ENCODE measurements at places on chromosomes 3 and 15. TPM values are rescaled to one million over a fixed set of nuclear protein-coding genes. Genes with fewer than 3 reads are reported as not detected.

DNA sequence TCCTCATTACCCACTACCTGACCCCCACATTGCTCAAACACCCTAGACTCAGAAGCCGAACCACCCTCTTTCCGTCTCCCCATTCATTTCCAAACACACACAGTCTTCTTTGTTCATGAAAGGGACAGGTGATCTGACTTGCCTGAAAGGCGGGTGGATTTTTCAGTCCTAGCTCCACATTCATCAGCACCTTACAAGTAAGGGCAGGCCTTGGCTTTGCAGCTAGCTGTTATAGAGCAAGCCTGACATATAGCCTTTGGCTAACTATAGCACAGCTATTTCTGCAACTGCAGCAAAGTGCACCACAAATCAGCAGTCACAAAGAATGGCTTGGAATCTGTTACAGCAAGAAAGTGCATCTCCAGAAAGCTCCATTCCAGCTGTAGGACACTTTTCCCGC lies 139.8 kb downstream of the XXYLT1 start:
- no peak for DNase-seq
- H3K4me1 ChIP-seq = peaks cover 14% of the 10 kb centered on the region
- peaks cover 2% of the 10 kb centered on the region for H3K36me3 ChIP-seq
- H3K27ac ChIP-seq = no peak overlapping the region
- no peak overlapping the region for H3K4me3 ChIP-seq

GRCh38 chr15:99644913-99645542 lies 79.2 kb downstream of the MEF2A start:
- H3K4me3 ChIP-seq = no peak overlapping the region
- no peak for DNase-seq
- peaks cover 6% of the 10 kb centered on the region for H3K4me1 ChIP-seq
- peaks cover 66% of the 10 kb centered on the region for H3K36me3 ChIP-seq
- no peaks in the 10 kb centered on the region for H3K27me3 ChIP-seq

- H3K27ac ChIP-seq = no peak overlapping the region
- DNase-seq = no peak
- peaks cover 5% of the 10 kb centered on the region for H3K27me3 ChIP-seq
Observed at GRCh38 chr3:139134678-139135372, 90.1 kb upstream of the PRR23C start.

DNA sequence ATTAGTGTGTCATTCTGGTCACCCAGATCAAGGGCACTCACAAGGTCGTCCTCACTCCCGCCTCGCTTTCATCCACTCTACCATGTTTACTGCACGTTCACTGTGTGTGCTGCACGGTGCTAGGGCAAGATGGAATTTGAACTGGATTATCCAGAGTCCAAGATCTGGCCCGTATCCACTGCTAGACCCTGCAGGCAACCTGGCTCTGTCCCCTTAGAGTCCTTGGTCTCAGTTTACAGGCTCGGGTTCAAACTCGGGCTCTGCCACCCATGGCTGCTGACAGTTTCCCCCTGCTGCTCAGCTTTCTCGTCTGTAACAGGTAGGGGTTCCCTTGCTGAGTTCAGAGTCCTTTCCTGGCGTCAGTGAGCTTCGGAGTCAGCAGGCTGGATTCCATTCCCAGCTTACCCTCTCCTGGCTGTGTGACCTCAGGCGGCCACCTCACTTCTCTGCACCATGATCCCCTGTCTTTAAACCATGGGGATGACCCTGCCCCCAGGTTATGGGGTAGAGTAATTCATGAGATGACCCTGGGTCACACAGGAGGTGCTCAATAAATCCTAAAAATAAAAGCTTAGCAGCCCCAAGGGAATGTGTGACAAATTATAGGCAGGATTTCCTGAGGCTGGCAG lies 79.6 kb upstream of the SLC6A6 start:
- H3K27me3 ChIP-seq = peaks cover 8% of the 10 kb centered on the region
- H3K36me3 ChIP-seq = peaks cover 1% of the 10 kb centered on the region
- H3K4me3 ChIP-seq = no peak overlapping the region
- DNase-seq = no peak
- no peak overlapping the region for H3K27ac ChIP-seq

DNA sequence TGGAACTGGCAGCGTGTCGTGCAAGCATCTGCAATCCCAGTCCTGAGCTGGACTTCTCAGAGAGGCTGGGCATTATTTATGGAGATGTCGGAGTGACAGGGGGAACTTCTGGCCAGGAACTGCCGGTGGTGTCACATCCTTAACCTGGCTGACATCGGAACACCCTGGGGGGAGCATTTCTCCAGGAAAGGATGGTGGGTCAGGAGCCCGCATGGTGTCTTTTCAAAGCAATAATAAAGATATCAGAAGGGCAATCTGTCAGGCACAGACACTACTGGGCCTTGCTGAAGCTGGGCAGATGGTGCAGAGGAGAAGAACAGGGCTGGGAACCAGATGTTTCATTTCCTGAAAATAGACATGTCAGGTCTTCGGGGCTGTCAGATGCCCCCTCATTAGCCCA lies 133.5 kb downstream of the WNT7A start:
- DNase-seq = no peak
- H3K4me3 ChIP-seq = no peak overlapping the region
- H3K36me3 ChIP-seq = no peaks in the 10 kb centered on the region
- H3K27me3 ChIP-seq = peaks cover 7% of the 10 kb centered on the region
- H3K27ac ChIP-seq = no peak overlapping the region
- H3K4me1 ChIP-seq = no peaks in the 10 kb centered on the region

DNA sequence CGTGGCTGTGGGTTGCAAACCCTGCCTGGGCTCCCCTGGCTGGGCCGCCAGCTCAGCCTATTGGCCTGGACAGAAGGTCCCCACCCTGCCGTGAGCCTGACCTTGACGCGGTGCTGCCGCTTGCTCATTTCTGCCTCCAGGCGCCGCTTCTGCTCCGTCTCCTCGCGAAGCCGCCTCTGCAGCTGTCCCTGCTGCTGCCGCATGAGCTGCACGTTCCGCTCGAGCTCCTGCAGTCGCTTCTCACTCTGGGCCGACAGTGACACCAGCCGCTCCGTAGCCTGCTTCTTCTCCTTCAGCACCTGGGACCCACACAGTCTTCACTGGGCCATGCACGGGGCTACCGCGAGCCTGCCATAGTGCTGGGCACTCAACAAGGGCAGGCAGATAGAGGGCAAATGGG lies 21.7 kb downstream of the KIF7 start:
- no peak overlapping the region for H3K4me3 ChIP-seq
- H3K4me1 ChIP-seq = no peaks in the 10 kb centered on the region
- DNase-seq = no peak

- H3K36me3 ChIP-seq = peaks cover 3% of the 10 kb centered on the region
- peaks cover 12% of the 10 kb centered on the region for H3K4me1 ChIP-seq
- no peak overlapping the region for H3K4me3 ChIP-seq
- no peaks in the 10 kb centered on the region for H3K27me3 ChIP-seq
- H3K27ac ChIP-seq = no peak overlapping the region
Observed at GRCh38 chr3:138726946-138727730, 107.6 kb downstream of the PIK3CB start.

GRCh38 chr3:153142961-153143360 lies 19.1 kb upstream of the RAP2B start:
- no peaks in the 10 kb centered on the region for H3K36me3 ChIP-seq
- H3K4me1 ChIP-seq = peaks cover 5% of the 10 kb centered on the region
- H3K4me3 ChIP-seq = no peak overlapping the region
- H3K27me3 ChIP-seq = no peaks in the 10 kb centered on the region
- DNase-seq = no peak
- no peak overlapping the region for H3K27ac ChIP-seq

DNA sequence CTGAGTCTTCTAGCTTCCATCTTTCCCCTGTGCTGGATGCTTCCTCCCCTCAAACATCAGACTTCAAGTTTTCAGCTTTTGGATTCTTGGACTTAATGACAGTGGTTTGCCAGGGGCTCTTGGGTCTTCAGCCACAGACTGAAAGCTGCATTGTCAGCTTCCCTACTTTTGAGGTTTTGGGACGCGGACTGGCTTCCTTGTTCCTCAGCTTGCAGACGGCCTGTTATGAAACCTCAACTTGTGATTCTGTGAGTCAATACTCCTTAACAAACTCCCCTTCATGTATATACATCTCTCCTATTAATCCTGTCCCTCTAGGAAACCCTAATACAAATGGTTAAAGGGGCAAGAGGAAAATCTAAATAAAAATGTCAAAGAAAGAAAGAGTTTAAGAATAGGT lies 100.1 kb downstream of the ABI3BP start:
- no peaks in the 10 kb centered on the region for H3K36me3 ChIP-seq
- H3K4me3 ChIP-seq = no peak overlapping the region
- no peaks in the 10 kb centered on the region for H3K4me1 ChIP-seq
- DNase-seq = no peak

DNA sequence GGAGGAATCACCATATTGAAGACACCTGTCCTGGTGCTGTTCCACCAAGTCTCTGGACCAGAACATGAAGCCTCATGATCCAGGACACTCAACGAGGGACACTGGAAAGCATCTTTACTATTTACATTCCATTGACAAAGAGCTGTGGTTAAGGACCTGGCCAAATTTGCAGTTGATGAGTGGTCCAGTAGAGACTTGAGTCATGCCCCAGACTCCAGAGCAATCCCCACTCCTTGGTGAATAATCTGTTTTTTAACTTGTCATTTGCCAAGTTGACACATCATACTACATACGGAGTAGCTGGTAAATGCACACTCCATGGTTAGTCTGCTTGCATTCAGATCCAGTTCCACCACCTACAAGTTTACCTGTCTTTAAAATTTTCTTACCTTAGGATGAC lies 1.2 kb upstream of the COL6A6 start:
- no peaks in the 10 kb centered on the region for H3K36me3 ChIP-seq
- no peaks in the 10 kb centered on the region for H3K4me1 ChIP-seq
- H3K27ac ChIP-seq = no peak overlapping the region
- no peak overlapping the region for H3K4me3 ChIP-seq
- DNase-seq = no peak

GRCh38 chr3:7536921-7537320 lies 676.0 kb downstream of the GRM7 start:
- no peak for DNase-seq
- no peaks in the 10 kb centered on the region for H3K27me3 ChIP-seq
- H3K27ac ChIP-seq = no peak overlapping the region
- H3K4me1 ChIP-seq = no peaks in the 10 kb centered on the region

DNA sequence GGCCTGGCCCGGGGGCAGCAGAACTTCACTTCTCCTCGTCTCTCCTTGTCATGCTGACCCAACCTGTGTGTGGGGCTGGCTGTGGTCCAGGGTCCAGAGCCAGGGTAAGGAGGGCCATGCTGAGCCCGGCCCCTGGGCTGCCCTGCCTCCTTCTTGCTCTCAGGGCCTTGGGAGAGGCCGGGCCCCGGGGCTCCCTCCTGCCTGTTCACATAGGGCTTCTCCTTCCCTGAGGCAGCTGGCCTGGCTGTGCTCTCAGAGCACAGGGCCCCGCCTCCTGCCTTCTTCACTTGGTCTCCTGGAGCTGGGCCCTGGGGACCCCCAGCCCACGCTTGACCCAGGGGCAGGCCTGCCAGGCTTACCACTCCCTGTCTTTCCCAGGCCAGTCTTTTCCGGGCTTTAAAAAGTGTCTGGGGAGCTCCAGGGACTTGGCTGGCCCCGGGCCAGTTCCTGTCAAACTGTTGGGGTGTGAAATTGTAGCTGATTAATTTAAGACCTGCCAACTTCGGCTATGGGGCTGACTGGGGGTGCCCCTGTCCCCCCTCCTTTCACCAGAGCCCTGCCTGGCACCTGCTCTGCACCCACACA lies 11.8 kb downstream of the PLXNA1 start:
- no peaks in the 10 kb centered on the region for H3K4me1 ChIP-seq
- no peak overlapping the region for H3K27ac ChIP-seq
- DNase-seq = no peak
- H3K27me3 ChIP-seq = no peaks in the 10 kb centered on the region

CCNB2 gene
- 75.9 TPM for total RNA-seq

GPR62 gene
- total RNA-seq = not detected

SCAANT1 gene
- not detected for total RNA-seq

SETD5 gene
- 149 TPM for total RNA-seq

BOC gene
- not detected for total RNA-seq

PIERCE2 gene
- total RNA-seq = not detected

TNFSF10 gene
- 151 TPM for total RNA-seq

LRRIQ4 gene
- total RNA-seq = 0.22 TPM

CAMK1 gene
- 25.2 TPM for total RNA-seq

Data from activated naive CD8-positive, alpha-beta T cell treated with anti-CD3 and anti-CD28 coated beads, Interleukin-2, amount 10 ng/mL, durations not matched to agents 7 days and 5 days (primary cell).